ENCODE measurements at places on chromosomes 2 and 18. TPM values are rescaled to one million over a fixed set of nuclear protein-coding genes. Genes with fewer than 3 reads are reported as not detected.

- DNase-seq: no peak
- H3K27me3 ChIP-seq: no peaks in the 10 kb centered on the region
- no peaks in the 10 kb centered on the region for H3K4me1 ChIP-seq
Observed at GRCh38 chr2:166727095-166727494, 161.2 kb upstream of the XIRP2 start.

CEP68 gene
- 5.5 TPM for total RNA-seq

SCTR gene
- total RNA-seq: not detected

GRCh38 chr2:114056294-114057143 is 166.6 kb downstream of the ACTR3 start:
- DNase-seq: no peak
- peaks cover 3% of the 10 kb centered on the region for H3K27me3 ChIP-seq
- H3K27ac ChIP-seq: no peak overlapping the region

DNA sequence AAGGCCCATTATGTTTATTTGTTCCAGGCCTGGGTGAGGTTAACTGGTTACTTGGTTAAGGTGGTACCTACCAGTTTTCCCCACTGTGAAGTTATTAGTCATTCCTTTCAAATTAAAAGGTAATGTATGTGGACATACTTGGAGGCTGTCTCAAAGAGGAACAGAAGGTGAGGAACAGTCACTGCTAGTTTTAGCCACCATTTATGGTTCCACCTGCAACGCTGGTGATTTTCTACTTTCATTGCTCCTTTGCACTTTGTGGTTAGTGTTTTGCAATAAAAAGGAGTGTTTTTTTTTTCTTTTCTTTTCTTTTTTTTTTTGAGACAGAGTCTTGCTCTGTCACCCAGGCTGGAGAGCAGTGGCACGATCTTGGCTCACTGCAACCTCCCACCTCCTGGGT is 6.1 kb upstream of the ST6GAL2 start:
- H3K27ac ChIP-seq: no peak overlapping the region
- DNase-seq: no peak
- H3K4me3 ChIP-seq: no peak overlapping the region
- H3K27me3 ChIP-seq: peaks cover 5% of the 10 kb centered on the region
- H3K4me1 ChIP-seq: no peaks in the 10 kb centered on the region

Measured in activated T-helper 1 cell treated with anti-CD3 and anti-CD28 coated beads, Interleukin-12 subunit alpha, Interleukin-12 subunit beta, Interleukin-2, Interleukin-4 antibody, amounts not matched to agents 30 ng/mL and 10 ng/mL and 1 ng/mL, durations not matched to agents 14 hours and 24 hours and 36 hours (primary cell).